ENCODE measurements at places on chromosomes 11 and 22.

DNA sequence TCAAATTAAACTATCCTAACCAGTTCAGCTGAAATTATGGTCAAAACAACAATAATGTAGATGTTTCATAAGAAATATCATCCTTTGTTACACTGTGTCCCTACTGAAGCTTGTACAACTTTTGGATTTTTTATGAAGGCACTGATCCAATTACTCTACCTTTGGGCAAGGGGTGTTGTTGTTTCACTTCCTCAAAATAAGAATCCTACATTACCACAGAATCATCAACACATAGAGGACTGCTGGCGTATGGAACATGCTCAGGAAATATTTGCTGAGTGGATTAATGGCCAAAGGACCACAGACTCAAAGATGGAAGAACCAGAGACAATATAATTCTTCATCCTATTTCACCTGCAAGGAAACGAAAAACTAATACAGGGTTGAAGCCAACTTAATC, 907.5 kb upstream of the CCDC90B start:
- no peak for DNase-seq

DNA sequence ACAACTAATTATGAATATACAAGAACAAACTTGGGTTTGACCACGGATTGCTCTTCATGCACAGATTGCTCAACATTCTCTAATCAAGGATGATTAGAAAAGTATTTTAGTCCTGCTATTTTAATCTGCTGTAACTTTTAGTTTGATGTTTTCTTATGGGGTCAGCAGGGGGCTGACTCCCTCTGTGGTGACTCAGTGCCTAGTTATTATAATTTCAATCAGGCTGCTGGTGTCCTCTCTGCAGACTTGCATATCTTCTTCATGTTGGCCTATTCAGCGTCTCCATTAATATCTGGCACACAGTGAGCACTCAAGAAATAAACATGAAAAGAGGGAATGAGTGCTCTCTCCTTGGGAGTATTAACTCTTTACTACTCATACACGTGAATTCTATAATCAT, 223.8 kb upstream of the DDI1 start:
- DNase-seq, result no peak

GRCh38 chr11:60847281-60847680, 5.4 kb downstream of the CCDC86 start:
- DNase-seq, result no peak

DNA sequence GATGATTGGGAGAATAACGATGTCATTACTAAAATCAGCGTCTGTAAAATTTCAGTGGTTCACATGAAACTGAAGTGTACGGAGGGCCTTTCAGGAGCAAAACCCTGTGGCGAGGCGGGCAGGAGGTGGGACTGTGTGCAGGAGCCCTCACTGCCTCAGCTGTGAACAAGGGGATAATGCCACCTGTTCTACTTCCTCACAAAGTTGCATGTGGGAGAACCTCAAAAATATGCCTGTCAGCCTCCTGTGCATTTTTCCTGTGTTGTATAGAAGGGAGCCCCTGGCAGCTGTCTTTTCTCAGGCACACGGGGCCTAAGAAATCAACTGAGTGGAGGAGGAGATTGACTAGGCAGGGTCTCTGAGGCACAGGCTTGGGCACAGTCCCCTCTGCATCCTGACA, 43.0 kb upstream of the MYO18B start:
- DNase-seq, result no peak

GRCh38 chr11:61957021-61957770, 7.0 kb downstream of the BEST1 start:
- DNase-seq, result no peak
